ENCODE measurements at places on chromosomes 1 and 21.

DNA sequence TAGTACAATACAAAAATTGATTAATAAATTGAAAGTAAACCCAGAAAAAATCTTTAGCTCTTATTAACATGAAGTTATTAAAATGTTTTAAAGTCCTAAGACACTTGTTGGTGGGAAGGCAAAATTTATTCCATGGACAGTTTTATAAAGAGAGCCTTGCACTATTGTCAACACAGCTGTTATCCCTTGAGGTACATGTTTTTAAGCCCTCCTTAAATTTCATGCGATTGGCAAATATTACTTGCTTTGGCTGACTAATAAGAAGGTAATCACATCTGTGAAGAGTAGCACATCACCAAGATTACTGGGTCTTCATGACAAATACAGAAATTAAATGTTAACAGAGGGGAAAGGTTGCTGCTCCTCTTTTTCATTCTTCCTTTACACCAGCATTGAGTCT, 611.1 kb downstream of the BRINP3 start:
- no peak for DNase-seq

- DNase-seq: no peak
These were observed 673 bp downstream of the CD46 start for GRCh38 chr1:207752456-207752998.

DNA sequence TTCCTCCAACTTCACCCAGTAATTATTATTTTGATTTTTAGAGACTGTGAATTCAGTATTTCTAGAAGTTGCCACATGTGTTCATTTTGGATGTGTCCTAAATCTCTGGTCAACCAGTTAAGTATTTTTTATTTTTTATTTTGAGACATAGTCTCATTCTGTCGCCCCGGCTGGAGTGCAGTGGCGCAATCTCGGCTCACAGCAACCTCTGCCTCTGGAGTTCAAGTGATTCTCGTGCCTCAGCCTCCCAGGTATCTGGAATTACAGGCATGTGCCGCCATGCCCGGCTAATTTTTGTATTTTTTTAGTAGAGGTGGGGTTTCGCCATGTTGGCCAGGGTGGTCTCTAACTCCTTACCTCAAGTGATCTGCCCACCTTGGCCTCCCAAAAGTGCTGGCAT, 8.0 kb downstream of the MACF1 start:
- no peak for DNase-seq

DNA sequence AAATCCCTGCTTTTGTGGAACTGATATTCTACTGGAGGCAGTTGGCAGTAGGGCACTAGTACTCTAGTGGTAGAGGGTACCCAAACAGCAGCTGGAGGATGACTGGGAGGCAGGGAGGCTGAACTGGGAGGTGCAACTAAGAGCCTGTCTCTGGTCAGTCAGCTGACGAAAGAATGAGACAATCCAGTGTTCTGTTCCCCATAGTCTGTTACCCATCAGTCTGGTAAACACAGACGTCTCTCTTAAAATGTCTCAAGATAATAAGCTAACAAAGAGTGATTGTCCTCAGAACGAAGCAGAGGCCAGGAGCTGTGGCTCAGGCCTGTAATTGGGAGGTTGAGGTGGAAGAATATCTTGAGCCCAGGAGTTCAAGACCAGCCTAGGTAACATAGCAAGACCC, 30.4 kb downstream of the TFAP2E start:
- no peak for DNase-seq

Data from CD4-positive, alpha-beta T cell treated with Interferon gamma for 1 hour (primary cell).